ENCODE measurements at places on chromosomes 13 and 19.

DNA sequence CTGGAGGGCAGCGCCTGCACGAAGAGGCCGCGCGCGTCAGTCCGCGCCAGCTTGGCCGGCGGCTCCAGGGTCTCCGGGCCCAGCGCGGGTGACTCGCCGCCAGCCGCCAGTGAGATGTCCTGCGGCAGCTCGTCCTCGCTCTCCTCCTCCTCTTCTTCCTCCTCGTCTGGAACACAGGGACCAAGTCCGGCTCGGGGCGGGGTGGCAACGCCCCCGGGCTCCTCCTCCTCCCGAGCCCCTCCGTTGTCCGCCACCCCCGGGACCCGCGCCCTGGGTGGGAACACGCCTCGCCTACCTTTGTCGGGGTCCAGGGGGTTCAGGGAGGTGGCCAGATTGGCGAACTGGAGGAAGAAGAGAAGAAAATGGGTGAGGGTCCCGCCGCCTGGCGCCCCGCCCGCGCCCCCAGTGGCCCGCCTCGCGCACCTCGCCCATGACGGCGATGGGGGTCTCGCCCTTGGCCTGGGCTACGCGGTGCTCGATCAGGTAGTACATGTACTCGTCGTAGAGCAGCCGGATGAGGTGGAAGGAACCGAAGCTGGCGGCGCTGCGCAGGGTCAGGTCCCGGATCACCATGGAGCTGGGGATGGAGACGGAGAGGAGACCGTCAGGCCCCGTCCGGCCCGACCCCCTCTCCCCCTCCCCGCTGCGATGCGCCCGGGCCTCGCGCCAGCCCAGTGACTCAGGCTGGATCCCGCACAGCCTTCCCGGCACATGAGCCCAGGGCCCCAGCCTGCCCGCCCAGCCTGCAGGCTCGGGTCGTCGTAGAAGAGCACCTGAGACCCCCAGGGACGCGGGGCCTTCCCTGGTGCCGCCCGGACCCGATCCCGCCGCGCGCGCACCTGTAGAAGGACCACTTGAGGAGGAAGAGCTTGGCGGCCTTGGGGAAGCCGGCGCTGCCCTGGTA is 10.6 kb downstream of the DCAF15 start:
- DNase-seq = no peak

DNA sequence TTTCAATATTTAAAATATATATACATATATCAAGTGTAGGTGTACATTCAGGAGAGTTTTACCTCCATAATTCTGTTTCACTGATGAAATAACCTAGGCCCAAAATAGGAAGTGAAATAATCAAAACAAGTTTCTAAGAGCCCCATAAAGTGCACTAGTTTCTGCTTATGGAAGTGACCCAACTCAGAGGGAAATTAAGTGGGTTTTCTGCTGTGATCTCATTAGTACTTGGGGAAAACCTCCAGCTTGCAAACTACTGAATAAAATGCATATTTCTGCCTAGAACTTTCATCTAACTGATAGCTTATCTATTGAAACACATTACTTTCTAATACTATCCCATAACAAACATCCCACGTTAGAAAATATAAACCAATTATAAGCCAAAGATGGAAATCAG is 45.4 kb upstream of the MIR17HG start:
- no peak for DNase-seq

- DNase-seq = no peak
Observed at GRCh38 chr13:31101472-31102170, 60.1 kb downstream of the HSPH1 start.

DNA sequence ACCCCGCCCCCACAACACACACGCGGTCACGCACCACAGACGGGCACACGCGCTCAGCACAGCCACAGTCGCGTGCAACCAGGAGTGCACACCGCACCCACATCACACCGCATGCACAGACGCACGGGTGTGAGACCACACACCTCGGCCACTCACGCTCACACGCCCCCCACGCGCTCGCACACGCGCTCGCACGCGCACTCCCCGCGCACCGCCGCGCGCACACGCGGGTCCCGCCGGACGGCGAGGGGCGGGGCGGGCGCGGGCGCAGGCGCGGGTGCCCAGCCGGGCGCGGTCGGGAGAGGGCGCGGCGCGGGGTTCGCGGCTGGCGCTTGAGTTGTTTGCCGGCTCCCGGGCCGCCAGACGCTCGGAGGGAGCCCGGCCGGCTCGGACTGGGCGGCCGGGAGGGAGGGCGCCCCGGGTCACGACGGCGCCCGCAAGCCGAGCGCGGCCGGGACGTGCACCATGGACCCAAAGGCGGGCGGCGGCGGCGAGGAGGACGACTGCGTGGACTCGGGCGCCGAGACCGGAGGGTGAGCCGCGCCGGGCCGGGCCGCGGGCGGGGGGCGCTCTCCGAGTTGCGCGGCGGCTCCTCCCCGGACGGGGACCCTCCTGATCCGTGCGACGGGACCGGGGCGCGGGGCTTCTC is at the start of gene FAM124A:
FAM124A (plus strand) TSS at position 362 of the 649 bp plus-strand sequence; CDS start at position 466, 104 bp downstream.
- DNase-seq = no peak

GRCh38 chr13:52845766-52846566 is 2.5 kb downstream of the PCDH8 start:
- no peak for DNase-seq

GRCh38 chr13:99610702-99611289 is 109.5 kb downstream of the TM9SF2 start:
- no peak for DNase-seq
